ENCODE measurements at places on chromosomes 7 and 10.

DNA sequence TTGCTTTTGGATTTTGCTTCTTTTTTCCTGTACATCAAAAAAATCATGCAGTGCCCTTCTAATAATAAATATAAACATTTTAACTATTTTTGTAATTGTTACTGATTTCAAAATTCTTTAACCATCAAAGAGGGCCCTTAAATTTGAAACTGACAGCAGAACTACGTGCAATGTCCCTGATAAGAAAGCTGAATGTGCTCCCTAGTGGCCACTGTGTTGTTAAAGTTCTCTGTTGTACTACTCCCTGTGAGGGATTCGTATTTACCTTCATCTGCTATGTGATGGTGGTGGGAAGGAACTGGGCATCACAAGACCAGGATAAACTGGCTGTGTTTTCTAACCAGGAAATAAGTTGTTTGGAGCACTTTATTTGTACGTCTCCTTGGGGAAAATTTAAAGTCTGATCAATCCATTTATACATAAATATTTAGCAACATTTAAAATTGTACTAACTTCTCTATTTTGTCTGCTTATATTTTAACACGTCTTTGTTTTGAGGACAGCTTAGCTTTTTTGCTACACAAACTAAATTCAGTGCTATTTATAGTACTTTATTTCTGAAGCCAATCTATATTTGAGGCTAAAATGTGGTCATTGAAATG, 322.4 kb downstream of the HGF start:
- no peak for DNase-seq

DNA sequence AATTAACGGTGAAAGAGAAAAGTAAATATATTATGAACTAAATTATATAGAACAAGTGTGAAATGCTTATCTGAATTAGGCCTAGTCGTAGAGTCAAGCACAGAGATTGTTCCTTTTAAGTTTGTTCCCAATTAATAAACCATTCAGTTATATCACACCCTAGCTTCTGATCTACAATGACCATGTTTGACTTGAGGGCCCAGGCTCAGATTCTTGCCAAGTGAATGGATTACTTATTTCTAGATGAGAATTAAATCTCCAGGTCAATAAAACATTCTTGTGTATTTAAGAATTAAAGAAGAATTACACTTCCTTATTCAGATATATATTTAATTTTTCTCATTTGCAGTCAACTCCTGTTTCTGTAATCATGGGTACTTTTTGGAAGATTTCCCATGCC, 37.4 kb upstream of the ARL4A start:
- DNase-seq, result no peak

GRCh38 chr10:21145751-21146435, 248.8 kb upstream of the NEBL start:
- DNase-seq, result no peak

GRCh38 chr7:134406431-134406830, 52.5 kb downstream of the AKR1B1 start:
- no peak for DNase-seq

DNA sequence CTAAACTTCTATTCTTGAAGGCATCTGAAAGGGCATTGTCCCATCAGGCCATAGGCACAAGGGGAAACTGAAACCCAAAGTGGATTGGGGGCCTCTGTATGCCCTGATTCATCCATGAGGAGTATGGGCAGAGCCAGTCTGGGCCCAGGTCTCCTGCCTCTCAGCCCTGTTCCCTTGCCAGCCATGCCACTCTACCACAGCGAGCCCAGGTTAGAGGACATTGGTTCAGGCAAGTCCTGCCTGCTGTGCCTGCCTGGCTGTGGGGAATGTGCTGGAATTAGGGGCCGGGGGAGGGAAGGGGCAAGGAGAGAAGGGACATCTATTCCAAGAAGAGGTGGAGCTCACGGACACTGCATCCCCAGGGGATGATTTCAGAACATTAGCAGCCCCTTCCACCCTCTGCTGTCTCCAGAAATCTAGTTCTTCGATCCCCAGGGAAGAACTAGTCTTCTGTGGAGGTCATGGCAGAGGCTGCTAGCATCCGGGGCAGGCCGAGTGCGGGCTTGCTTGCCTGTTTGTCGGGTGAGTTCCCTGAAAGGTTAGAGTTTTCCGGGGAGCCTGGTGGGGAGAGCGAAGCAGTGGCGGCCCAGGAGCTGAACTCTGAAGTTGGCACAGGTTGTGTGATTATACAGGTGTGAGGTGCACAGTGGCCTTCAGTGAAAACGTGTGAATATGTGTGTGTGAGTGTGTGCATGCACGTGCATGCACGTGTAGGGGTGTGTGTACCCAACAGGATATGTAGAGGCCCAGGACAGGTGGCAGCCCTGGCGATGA, 37.8 kb downstream of the TBATA start:
- no peak for DNase-seq

- no peak for DNase-seq
Measured at GRCh38 chr10:29254123-29255046, 34.5 kb upstream of the LYZL1 start.

DNA sequence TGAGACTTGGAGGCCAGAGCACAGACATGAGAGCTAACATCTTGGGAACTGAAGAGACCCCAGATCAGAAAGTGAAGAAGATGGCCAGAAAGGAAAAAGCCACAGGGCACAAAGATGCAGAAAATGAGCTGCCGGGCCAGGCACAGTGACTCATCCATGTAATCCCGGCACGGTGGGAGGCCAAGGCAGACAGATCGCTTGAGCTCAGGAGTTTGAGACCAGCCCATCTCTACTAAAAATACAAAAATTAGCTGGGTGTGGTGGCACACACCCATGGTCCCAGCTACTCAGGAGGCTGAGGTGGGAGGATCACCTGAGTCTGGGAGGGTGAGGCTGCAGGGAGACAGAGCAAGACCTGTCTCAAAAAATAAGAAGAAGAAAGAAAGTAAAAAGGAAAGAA, 81.4 kb upstream of the MGMT start:
- no peak for DNase-seq

- DNase-seq, result no peak
Measured at GRCh38 chr10:77927402-77928246, 1.1 kb upstream of the DLG5 start.

DNA sequence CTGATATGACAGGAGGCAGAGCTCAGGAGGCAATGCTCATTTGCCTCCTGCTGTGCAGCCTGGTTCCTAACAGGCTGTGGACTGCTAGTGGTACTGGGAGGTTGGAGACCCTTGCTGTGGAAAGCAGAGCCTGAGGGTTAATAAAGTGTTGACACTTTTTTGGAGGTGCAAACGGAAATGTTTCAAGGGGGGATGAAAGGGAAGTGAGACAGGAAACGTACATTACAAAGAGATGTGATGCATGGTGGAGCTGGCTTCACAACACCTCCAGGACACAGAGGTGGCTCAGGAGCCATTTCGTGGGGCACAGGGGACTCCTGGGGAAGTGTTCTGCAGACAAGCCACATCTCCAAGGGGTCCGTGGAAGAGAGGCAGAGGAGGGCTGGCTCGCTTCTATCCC, 137.6 kb upstream of the SVIL start:
- DNase-seq, result no peak

Measured in femur (tissue), 1 donor.